CD8-positive, alpha-beta memory T cell (primary cell): ENCODE measurements at places on chromosomes 6 and 20.

GRCh38 chr6:160085713-160086505 lies 35.7 kb upstream of the SLC22A1 start:
- no peak for DNase-seq

DNA sequence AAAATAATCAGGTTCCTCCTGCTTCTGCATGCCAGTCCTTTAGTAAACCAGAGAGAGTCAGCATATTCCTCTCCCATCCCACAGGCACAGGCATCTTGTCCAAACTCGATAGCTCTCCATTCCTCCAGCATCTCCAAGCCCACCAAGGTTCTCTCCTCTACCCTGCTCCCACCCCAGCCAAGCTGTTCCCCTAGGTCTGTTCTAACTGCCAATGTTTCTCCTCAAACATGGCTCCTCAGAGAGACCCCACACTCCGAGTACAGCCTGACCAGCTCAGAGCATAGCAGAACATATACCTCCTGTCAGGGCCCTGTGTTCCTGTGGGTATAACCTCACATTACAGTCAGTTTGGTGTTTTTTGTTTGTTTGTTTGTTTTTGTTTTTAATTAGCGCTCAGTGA lies 177.8 kb downstream of the VEGFA start:
- DNase-seq = no peak

DNA sequence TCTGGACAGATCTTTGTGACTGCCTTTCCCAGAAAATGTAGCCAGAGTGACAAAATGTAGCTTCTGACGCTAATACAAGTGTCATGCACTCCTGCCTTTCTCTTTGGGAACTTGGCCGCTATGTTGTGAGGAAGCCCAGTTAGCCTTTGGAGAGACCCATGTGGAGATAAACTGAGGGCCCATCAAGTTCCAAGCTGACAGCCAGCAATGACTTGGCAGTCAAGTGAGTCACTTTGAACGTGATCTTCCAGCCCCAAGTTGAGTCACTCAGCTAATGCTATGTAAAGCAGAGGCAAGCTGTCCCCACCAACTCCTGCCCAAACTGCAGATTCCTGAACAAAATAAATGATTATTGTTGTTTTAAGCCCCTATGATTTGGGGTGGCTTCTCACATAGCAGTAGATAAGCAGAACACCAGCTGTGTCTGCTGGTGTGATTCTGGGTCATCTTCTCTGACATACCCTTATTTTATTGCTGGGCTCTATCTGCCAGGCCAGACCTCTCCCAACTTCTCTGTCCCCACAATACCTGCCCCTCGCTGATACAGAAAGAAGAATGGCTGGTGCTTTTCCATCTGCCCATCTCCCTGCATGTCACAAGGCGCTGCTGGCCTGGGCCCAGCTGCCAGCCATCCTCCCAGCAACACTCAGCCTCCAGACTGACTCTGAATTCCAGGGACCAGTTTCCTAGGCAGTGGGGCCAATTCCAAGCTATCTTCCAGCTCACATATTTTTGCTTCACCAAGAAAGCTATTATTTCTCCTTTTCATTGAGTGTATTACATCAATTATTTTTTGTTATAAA lies 274.8 kb downstream of the LRFN2 start:
- no peak for DNase-seq

DNA sequence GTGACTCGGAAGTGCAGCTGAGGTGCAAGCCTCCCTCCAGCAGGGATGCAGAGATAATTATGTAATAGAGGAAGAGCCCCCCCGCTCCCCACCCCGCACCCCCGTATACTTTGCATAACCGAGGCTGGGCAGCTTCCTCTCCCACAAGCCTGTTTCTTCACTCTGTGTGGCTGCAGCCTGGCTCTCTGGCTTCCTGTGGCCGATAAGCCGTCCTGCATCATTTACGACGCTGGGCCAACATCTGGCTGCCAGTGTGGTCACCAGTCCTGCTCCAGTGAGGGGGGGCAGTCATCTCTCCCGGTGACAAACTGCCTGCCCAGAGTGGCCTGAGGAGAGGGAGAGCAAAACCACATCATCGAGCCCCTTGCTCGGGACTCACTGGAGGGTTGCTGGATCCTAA lies 59.2 kb downstream of the RBM38 start:
- DNase-seq = no peak

- no peak for DNase-seq
Measured at GRCh38 chr20:21096321-21097043, 9.7 kb downstream of the LINC00237 start.

GRCh38 chr20:9447182-9447581 lies 67.2 kb upstream of the LAMP5 start:
- no peak for DNase-seq

DNA sequence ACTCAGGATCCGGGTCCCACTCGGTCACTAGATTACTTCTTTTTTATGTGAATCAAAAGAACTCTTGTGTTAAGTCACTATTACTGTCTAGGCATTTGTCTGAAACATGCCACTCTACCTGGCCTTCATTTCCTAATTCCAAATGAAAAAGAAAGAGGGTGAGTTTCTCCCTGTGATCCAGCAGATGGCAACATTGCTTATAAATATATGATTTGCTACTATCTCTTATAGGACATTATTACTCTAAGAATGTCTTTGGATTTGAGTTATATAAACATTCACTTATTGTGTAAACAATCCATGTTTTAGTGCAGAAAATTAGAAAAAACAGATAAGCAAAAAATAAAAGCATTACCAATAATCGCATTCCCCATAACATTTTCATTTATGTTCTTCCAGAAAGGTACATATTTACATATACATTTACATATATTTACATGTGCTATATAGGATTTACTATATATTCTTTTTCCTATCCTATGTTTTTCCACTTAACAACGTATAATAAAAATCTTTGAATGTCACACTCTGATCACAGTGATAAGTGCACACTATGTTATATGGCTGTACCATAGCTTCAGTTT lies 66.9 kb downstream of the FAXC start:
- DNase-seq = no peak

DNA sequence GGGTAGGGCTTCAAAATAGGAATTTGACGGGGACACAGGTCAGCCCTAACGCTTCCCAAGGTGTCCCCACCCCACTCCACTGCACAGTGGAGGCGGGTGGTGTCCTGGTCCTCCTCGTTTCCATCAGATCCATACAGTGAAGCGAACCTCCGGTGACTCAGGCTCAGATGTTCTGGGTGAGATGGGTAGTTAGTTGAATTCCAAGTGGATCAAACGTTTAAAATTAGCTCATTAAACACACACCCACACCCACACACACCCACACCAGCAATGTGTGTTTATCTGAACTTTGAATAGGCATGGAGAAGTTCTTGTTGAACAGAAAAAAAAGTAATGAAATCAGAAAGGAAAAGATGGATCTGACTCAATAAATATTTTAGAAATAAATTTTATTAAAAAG lies 58.9 kb downstream of the CDH4 start:
- no peak for DNase-seq

GRCh38 chr6:43767553-43768505 lies 2.2 kb upstream of the VEGFA start:
- no peak for DNase-seq

- no peak for DNase-seq
Measured at GRCh38 chr20:55140631-55141030, 665.2 kb downstream of the DOK5 start.

GRCh38 chr6:79922018-79922417 lies 25.3 kb downstream of the ELOVL4 start:
- no peak for DNase-seq

- DNase-seq = no peak
Measured at GRCh38 chr6:156881687-156882629, 104.8 kb downstream of the ARID1B start.

GRCh38 chr20:61779176-61779965 lies 286.3 kb downstream of the TAF4 start:
- DNase-seq = no peak

DNA sequence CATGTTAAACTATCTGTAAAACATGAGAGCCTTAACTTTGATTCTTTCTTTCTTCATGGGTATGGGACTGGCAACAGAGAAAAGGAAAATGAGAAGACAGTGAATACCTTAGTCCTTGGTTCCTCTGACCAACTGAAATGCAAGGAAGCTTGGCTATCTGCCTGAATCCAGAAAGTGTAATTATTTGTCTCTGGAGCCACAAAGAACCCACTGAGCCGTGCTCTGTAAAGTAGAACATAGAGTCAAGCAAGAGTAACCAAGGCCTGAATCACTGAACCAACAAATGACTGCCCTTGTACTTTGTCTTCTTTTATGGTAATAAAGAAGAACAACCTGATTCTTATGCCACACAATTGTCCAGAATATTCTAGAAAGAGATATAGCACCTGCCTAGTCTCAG lies 27.6 kb downstream of the PKHD1 start:
- no peak for DNase-seq

GRCh38 chr20:38840053-38840893 lies 34.8 kb downstream of the PPP1R16B start:
- DNase-seq = peak; percentile 49

- no peak for DNase-seq
Measured at GRCh38 chr20:45944151-45944964, 9.9 kb downstream of the PCIF1 start.

GRCh38 chr6:46719099-46719498 lies 16.1 kb downstream of the PLA2G7 start:
- no peak for DNase-seq

GRCh38 chr20:16462711-16463110 lies 110.5 kb downstream of the KIF16B start:
- no peak for DNase-seq
